ENCODE measurements at places on chromosomes 3 and 15.
A peak's percentile ranks its signal among the peaks of the same experiment; 100 is the strongest.

DNA sequence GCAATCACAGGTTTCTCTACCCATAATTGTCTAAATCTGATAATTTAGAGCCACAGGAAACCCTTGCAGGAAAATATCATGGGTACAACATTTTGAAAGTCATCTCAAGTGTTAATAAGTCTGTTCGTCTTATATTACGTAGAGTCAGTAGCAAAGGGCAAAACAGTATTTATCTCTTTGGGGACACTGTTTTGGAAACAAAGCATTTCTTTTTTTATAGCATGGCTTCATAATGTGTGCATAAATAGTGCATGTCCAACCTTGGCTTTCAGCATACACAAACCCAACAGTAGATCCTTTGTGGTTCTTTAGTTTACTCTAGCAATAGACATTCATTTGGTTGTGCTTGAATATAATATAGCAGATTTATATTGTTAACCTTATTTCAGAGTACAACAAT, 24.0 kb downstream of the ST3GAL6 start:
- DNase-seq = no peak

DNA sequence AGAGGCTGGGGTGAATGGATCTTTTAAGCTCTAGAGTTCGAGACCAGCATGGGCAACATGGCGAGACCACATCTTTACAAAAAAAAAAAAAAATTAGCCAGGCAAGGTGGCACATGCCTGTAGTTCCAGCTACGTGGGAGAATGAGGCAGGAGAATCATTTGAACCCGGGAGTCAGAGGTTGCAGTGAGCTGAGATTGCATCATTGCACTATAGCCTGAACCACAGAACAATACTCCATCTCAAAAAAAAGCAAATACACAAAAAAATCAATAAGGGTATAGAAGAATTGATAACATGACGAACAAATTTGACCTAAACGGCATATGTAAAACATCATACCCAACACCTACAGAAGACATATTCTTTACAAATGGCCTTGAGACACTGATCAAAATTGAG, 668.4 kb downstream of the MECOM start:
- no peak for DNase-seq

- DNase-seq = no peak
Observed at GRCh38 chr3:70531063-70531657, 218.7 kb upstream of the MDFIC2 start.

GRCh38 chr15:80419546-80419945, 15.4 kb downstream of the ARNT2 start:
- DNase-seq = no peak

GRCh38 chr15:85307687-85308045, 72.7 kb upstream of the AKAP13 start:
- DNase-seq = no peak

DNA sequence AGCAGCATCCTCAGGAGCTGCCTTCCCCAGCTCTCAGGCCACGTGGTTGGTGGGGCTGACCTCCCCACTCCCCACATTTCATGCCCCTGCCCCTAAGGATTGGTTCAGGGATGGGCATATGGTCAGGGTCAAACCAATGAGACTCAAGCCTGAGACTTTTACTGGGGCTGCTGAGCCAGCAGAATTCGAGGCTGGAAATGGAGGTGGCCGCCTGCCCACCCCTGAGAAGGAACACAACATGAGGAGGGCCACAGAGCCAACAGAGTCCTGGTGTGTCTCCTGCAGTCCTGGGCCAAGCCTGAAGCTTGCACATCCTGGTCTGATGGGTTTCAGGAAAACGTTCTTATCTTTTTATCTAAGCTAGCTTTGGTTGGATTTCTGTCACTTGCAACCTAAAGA, 5.9 kb downstream of the EHD4 start:
- no peak for DNase-seq

DNA sequence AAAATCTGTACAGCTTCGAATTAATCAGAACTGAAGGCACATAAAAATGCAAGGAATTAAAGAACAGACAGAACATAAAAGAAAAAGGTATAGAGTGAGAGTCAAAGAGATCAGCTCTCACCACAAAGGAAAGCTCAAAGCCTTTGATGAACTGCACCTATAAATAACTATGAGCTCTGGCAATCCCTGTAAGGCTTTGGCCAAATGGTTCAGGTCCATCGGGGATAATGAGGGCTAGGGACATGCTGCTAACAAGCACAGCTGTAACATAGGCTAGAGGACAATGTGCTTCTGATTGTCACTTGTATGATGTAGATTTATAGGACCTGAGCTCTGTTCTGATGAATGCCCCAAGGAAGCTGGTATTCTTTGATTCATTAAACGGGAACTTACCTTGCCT, 113.9 kb upstream of the MRPL3 start:
- DNase-seq = no peak

DNA sequence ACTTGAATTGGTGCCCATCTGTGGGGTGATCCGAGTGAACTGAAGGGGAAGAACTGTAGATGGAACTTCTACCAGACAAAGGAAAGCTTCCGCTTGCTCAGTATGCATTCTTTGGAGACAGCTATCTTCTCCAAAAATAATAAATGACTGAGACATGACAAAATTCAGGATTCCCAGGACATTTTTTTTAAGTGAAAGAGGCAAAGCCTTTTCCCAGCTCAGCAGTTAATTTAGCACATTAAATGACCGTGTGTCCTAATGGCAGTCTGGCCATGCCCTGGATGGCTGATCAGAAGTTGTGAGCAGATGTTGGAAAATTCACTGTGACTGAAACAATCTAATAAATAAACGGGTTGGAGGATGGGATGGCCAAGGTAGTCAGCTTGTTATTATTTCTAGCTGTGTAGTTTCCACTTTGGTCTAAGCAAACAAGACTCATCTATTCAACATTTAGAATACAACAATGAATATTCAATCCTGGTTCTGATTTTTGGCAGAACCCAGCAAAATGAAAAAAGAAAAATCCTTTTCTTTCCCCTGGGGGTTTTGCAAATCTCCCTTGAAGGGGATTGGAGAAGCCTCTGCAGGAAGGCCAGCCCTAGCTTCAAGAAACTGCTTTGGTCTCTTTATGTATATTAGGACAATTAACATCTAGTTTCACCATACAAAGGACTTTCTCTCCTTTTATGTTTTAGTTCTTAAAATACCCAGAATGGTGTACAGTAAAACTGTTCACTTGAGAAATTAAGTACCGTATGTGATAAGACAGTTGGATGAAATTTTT, 540.9 kb upstream of the MDFIC2 start:
- DNase-seq = no peak

DNA sequence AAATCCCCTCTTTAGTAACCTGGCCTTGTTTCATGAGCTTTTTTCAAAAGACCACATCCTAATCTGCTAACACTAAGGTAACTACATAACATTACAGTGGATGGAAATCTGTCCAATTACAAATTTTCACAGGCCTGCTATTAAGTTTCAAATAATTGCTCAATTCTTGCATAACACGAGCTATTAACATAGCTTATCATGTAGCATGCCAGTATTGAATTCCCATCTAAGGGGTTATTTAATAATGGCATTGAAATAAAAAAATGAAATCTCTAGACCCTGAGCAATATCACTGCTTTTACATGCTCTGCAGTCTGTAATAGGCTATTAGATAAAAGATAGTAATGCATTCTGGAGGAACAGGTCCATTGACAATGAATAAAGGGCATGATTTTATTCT, 748.3 kb upstream of the NECTIN3 start:
- no peak for DNase-seq

DNA sequence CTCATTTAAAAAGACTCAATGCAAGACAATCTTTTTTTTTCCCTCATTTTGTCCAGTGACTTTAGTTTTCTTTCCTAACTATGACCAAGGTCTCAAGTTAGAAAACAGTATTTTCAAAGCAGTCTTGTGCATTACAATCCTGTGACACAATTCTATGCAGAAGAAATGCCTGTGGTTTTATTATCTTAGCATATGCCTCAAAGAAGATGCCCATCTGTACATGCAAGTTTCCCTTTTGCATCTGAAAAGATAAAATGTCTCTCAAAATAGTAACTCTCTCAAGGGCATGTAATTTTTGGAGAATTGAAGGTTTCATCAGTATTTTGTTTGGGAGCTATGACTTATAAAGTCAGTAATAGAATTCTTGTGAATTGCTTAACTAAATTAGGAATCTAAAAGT, 292.0 kb upstream of the SUCLG2 start:
- no peak for DNase-seq

DNA sequence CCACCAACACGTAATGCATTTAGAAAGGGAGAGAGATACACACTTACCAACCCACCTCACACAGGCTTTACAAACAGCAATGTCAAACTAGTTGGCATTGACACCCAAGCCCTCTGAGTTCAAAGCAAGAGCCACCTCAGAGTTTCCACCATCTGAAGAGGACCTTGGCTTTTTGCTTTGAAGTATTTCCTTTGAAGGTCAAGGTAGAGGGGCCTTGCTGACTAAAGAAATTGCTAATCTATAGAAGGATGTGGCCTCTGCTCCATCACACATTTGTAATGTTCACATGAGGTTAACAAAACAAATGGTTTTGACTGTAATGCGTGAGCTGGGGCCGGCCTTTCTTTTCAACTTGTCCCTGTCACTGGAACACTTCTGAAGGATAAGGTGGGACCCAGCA, 117.7 kb downstream of the POLR2M start:
- no peak for DNase-seq

DNA sequence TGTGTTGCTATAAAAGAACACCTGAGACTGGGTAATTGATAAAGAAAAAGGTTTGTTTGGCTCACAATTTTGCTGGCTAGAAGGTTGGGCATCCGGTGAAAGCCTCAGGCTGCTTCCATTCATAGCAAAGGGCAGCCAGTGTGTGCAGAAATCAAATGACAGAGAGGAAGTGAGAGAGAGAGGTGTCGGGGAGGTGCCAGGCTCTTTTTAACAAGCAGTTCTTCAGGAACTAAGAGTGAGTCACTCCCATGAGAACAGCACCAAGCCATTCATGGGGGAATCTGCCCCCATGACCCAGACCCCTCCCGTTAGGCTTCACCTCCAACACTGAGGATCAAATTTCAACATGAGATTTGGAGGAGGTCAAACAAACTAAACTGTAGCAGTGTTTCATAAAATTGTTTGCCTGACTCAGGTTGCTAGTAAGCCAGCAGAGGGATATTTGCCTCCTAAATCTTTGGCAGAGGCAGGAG, 4.5 kb upstream of the PARP15 start:
- DNase-seq = peak; percentile 67

DNA sequence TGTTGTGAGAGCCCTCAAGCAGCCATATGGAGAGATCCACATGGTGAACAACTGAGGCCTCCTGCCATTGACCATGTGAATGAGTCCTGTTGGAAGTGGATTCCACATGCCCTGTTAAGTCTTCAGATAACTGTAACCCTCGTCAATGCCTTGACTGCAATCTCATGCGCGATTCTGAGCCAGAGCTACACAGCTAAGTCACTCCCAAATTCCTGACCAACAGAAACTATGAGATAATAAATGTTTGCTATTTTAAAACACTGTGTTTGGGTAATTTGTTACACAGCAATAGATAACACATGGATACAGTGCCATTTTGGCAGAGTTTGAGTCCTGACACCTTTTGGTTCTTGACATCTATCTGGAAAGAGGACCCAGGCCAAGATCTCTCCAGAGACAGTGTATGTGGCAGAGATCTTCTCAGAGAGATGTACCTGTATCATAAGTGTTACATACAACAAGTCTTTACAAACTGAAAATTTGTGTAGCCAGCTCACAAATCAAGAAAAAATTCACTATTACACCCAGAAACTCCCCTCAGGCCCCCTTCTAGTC, 34.5 kb upstream of the BNC1 start:
- no peak for DNase-seq

GRCh38 chr15:100348578-100348977, 6.8 kb upstream of the ADAMTS17 start:
- no peak for DNase-seq

DNA sequence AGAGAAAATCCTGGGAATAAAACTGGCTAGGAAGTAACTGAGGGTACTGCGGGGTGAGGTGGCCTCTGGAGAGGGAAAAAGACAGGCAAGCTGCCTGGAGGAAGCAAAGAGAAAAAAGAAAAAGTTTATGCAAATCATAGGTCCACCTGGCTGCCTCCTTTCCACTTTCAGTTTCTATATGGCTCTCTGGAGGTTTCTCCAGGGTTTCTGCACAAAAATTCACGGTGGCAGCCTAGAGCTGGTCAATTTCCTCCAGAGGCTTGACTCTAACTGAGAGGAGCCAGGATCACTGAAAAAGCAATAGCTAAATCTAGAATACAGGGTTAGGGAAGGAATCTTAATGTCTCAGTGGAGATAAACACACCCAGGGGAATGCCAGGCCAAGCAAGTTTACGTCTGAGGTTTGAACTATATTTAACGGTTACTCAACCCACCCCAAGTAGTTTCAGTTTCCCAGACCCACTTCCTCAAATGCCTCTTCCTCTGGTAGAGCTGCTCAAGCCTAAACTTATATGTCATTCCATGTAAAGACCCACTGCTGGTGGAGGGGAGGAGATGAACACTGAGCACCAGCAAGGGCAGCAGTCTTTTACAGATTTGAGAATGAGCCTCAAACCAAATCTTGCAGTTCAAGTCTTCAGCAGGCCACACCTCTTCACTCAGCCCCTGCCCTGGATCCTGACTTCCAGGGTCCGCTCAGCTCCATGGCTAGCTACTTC, 5.7 kb downstream of the LYSMD2 start:
- peak; percentile 95 for DNase-seq

DNA sequence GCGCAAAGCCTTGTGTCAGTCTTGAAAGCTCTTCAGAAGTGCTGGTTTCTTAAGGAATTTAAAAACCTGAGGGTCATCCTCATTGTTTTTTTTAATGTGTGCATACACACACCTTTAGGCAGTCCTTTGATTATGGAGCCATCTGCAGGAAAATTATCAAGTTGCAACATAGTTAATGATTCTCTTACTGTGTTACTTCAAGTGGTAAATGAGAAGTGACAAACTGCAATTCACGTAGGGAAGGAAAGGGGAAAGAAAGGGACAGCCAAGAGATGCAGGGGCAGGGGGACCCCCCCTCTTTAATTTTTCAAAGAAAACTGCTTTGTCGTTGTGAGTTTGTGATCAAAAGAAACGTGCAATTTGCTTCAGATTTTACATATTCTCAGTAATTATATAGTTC, 162.4 kb upstream of the CGNL1 start:
- peak; percentile 11 for DNase-seq
